Right atrium auricular region (tissue), 2 donors: ENCODE measurements at places on chromosomes 2 and 18. TPM values are rescaled to one million over a fixed set of nuclear protein-coding genes. Genes with fewer than 3 reads are reported as not detected.

Gene UGT1A3
- not detected for total RNA-seq

Gene DARS1
- 42.4 TPM for total RNA-seq

Gene UGT1A9
- total RNA-seq: not detected

DNA sequence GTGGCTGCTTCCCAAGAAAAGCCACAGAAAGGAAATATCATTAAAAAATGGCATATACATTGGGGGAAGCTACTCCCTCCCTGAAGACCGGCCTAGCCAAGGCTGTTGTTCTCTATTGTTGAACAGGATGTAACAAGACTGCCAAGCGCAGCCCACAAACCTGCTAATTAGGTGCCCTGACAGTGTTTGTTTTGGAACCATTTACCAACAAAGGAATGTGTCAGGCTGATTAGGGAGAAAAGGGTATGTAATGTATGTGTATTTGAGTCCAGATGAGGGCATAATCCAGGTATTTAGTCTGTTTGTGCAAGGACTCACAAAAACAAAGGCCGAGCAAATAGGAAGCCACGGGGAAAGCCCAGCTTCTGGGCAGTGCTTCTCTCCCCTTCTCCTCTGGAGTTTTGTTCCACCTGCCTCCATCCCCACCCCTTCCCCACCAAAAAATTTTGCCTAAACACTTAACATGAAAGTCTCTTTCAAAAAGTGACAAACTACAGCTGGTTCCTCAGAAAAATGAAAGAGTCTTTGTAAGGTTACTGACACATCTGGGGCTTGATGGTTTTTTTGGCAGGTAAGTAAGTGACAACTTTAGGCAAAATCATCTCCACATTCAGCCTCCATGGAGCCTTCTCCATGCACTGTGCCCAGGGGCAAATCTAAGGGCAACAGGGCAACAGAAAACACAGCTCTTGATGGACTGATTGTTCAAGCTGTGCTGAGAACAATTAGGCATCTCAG is 78.3 kb upstream of the FZD5 start:
- H3K27ac ChIP-seq: no peak overlapping the region
- no peaks in the 10 kb centered on the region for H3K36me3 ChIP-seq
- DNase-seq: no peak
- no peaks in the 10 kb centered on the region for H3K27me3 ChIP-seq
- no peaks in the 10 kb centered on the region for H3K4me1 ChIP-seq

GRCh38 chr2:215728504-215729065 is 284.8 kb downstream of the MREG start:
- H3K27ac ChIP-seq: no peak overlapping the region
- H3K27me3 ChIP-seq: no peaks in the 10 kb centered on the region
- no peak for DNase-seq
- H3K36me3 ChIP-seq: no peaks in the 10 kb centered on the region
- peaks cover 3% of the 10 kb centered on the region for H3K4me1 ChIP-seq

- peak overlapping the region; percentile 27 for H3K27ac ChIP-seq
- H3K4me1 ChIP-seq: no peaks in the 10 kb centered on the region
- H3K36me3 ChIP-seq: no peaks in the 10 kb centered on the region
- DNase-seq: no peak
- no peaks in the 10 kb centered on the region for H3K27me3 ChIP-seq
Measured at GRCh38 chr2:143440411-143441012, 311.3 kb downstream of the ARHGAP15 start.

DNA sequence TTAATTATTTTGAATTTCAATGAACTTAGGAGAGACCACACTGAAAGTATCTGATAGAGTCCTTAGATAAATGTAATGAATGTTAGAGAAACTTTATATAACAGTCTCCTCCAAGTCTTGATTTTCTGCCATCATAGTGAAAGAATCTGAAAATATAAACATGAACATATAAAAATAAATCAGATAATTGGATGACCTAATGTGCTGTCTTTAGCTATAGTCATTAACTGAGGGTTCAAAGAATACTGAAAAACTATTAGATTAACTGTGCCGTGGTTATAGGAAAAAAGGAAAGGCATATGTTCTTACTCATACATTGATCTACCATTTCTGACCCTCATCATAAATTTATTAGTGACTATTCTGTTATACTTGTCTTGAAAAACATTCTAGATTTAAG is 47.0 kb upstream of the SPAG16 start:
- H3K27me3 ChIP-seq: no peaks in the 10 kb centered on the region
- no peak for DNase-seq
- no peak overlapping the region for H3K27ac ChIP-seq
- peaks cover 15% of the 10 kb centered on the region for H3K4me1 ChIP-seq

GRCh38 chr2:641872-642815 is 35.1 kb downstream of the TMEM18 start:
- no peaks in the 10 kb centered on the region for H3K27me3 ChIP-seq
- no peak overlapping the region for H3K4me3 ChIP-seq
- no peaks in the 10 kb centered on the region for H3K36me3 ChIP-seq
- H3K4me1 ChIP-seq: no peaks in the 10 kb centered on the region

GRCh38 chr2:125224830-125225229 is 1199.7 kb downstream of the CNTNAP5 start:
- no peak overlapping the region for H3K27ac ChIP-seq
- H3K27me3 ChIP-seq: no peaks in the 10 kb centered on the region
- DNase-seq: no peak
- H3K36me3 ChIP-seq: no peaks in the 10 kb centered on the region

- no peaks in the 10 kb centered on the region for H3K27me3 ChIP-seq
- H3K27ac ChIP-seq: no peak overlapping the region
- DNase-seq: no peak
- no peaks in the 10 kb centered on the region for H3K36me3 ChIP-seq
- H3K4me1 ChIP-seq: no peaks in the 10 kb centered on the region
- H3K4me3 ChIP-seq: no peak overlapping the region
Measured at GRCh38 chr18:48885924-48886400, 64.8 kb downstream of the SMAD7 start.

GRCh38 chr2:56244911-56245530 is 61.2 kb downstream of the CCDC85A start:
- no peaks in the 10 kb centered on the region for H3K4me1 ChIP-seq
- H3K4me3 ChIP-seq: no peak overlapping the region
- no peaks in the 10 kb centered on the region for H3K27me3 ChIP-seq
- H3K36me3 ChIP-seq: no peaks in the 10 kb centered on the region
- H3K27ac ChIP-seq: no peak overlapping the region
